ENCODE measurements at places on chromosomes 11 and 22.

- no peak for DNase-seq
Observed at GRCh38 chr11:41394521-41395195, 64.8 kb downstream of the LRRC4C start.

GRCh38 chr11:34298871-34299270 is 58.9 kb downstream of the ABTB2 start:
- DNase-seq, result no peak

- DNase-seq, result no peak
Observed at GRCh38 chr22:21697021-21697771, 31.4 kb downstream of the PPIL2 start.

DNA sequence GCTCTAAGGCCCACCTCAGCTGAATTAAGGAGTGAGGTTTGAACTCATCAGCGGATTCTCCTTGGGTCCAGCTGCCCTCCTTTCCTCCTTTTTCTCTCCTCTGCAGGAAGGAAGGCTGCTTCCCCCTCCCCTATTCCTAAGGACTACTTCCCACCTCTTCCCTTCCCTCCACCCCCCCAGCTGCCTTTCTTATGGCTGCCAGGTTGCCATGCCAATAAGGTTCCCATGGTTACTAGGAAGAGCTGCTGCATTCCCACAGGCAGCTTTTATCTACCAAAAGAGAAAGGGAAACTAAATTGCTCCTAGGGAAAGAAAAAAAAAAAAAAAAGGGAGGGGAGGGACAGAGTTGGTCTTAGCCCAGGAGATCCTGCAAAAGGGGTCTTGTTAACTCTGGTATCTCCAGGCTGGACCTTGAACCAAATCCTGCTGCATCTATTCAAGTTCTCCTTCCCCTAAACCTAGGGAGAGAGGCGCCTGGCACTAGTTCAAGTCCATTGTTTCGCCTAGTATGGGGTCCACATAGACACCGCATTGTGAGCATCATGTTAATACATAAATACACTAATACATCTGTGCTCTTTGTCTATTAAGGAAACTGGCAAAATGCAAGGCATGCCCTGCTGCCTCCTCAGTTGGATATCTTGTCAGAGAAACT is 21.2 kb upstream of the FEZ1 start:
- DNase-seq, result peak; percentile 35

DNA sequence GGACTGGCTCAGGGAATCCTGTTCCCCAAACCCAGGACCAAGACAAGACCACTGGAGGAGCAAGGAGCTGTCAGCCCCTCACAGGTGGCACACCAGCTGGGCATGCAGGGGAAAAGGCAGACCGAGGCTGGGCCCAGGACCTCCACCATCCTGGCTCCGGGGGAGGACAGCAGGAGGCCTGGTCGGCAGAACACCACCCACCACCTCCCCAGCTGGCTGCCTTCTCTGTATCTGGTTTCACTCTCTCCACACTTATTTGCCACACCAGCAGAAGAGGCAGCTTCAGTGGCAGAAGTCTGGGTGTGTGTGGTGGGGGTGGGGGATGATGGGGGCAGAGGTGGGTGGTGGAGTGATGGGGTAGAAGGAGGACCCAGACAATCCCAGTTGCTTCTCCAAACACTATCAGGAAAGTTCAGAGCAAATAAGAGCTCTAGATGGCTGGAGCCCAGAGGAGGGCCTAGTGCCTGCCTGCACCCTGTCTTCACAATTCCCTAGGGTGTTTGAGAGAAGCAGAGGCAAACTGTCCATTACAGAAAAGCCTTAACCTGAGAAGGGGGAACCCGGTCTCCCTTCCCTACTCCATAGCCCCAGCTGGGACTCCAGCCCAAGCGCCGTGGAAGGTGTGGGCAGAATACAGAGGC is 51.9 kb upstream of the CDON start:
- no peak for DNase-seq

DNA sequence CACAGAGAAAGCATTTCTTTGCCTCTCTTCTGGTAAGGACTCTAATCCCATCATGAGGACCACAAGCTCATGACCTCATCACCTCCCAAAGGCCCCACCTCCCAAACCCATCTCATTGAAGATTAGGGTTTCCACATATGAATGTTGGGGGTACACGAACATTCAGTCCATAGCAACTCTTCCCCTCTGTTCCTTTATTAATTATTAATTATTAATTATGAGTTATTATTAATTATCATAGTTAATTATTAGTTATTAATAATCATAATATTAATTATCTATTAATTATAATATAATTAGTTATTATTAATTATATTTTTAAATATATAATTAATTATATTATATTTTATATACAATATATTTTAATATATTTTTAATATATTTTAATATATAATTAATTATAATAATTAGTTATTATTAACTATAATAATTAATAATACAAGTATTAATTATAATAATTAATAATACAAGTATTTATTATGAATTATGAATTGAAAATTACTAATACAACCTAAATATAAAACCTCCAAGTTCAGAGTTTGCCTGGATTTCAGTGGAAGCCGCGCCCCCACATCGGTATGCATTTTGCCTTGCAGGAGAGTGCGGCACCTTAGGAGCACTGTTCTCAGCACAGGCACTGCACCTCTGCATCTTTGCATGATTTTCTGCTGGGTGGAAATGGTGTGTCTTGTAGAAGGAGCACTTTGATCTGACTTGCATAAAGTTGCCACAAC is 128.0 kb upstream of the FGF3 start:
- DNase-seq, result no peak

- no peak for DNase-seq
Observed at GRCh38 chr11:39268176-39268690, 2191.2 kb downstream of the LRRC4C start.

- DNase-seq, result no peak
Observed at GRCh38 chr11:78916759-78917158, 342.1 kb upstream of the NARS2 start.

Data from skin of body (tissue), 3 donors.